ENCODE measurements at places on chromosomes 3 and 15.

- no peaks in the 10 kb centered on the region for H3K27me3 ChIP-seq
- no peak overlapping the region for H3K4me3 ChIP-seq
- H3K27ac ChIP-seq: no peak overlapping the region
- no peaks in the 10 kb centered on the region for H3K4me1 ChIP-seq
- H3K36me3 ChIP-seq: no peaks in the 10 kb centered on the region
Measured at GRCh38 chr15:44250566-44251205, 37.8 kb upstream of the GOLM2 start.

DNA sequence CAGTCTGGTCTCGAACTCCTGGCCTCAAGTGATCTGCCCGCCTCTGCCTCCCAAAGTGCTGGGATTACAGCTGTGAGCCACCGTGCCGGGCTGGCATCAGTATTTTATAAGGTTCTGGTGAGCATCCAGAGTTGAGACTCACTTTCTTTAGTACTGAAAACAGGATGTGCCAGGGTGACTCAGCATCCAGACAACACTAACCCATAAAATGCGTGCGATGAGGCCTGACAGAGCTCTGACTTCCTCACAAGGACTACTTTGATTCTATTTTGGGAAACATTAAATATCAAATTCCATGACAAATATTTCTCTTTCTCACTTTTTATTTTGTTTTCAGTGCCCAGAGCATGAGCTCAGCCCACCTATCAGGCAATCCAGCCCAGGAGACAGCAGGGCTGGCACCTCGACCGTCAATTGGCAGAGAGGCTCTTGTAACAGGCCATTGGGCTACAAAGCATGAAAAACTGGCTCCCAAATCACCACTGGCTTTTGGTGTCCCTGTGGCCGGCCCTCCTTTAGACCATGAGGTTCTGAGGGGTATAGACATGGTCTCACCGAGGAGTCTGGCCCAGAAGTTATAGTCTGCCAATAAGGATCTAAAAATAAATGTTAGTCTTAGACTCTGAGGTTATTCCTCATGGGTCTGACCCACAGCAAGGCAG, 75.0 kb downstream of the FEM1B start:
- H3K27me3 ChIP-seq: no peaks in the 10 kb centered on the region
- no peak overlapping the region for H3K4me3 ChIP-seq
- peak overlapping the region; percentile 95 for H3K27ac ChIP-seq

DNA sequence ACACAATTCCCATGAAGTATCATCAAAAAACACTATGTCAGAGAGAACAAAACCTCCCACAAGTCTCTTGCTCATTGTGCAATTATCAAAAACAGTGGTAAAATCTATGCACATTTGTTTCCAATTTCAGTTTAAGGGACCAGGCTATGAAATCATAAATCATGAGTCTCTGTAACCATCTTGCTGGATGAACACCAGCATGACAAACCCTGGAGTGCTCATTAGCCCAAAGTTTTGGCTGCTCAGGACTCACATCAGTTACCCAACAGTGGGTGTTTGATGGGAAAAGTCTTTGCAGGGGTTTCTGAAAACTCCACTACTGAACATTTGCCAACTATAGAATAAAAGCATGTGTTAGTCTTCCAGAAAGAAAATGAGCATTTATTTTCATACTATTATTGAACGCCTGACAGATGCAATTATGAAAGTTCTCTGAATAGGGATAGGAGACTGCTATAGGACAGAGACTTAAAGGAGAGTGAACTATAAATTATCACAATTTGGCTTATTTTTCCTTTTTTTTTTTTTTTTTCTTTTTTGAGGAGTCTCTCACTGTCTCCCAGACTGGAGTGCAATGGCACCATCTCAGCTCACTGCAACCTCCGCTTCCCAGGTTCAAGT, 240.8 kb upstream of the KCNMB2 start:
- no peak overlapping the region for H3K27ac ChIP-seq
- no peaks in the 10 kb centered on the region for H3K36me3 ChIP-seq
- H3K4me3 ChIP-seq: no peak overlapping the region
- DNase-seq: no peak

GRCh38 chr3:107861422-107861821, 229.4 kb downstream of the CD47 start:
- no peaks in the 10 kb centered on the region for H3K27me3 ChIP-seq
- H3K27ac ChIP-seq: no peak overlapping the region
- no peak for DNase-seq
- H3K4me1 ChIP-seq: no peaks in the 10 kb centered on the region
- H3K4me3 ChIP-seq: no peak overlapping the region

DNA sequence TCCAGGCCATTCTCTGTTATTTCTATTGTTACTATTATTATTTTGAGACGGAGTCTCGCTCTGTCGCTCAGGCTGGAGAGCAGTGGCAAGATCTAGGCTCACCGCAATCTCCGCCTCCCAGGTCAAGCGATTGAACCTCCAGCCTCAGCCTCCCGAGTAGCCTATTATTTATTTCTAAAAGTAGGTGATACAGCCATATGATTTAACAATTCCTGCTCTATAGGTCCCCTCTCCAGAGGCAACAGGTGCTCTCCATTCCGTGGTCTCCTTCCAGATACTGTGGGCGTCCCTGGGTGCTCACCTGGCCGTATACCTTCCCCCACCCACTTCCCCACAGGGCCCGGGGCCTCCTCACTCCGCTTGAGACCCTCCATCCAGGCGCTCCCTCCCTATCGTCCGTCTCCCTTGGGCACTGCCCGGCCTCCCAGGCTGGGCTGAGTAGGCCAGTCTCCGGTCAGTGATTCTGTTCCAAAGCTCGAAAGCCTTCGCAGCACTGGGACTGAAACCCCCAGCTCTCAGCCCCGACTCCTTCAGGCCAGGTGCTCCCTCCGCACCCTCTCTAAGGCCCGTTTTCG, 708 bp upstream of the PTPN23 start:
- H3K27ac ChIP-seq: peak overlapping the region; percentile 98
- peak overlapping the region; percentile 100 for H3K4me3 ChIP-seq
- no peak for DNase-seq
- no peaks in the 10 kb centered on the region for H3K27me3 ChIP-seq
- H3K4me1 ChIP-seq: no peaks in the 10 kb centered on the region

GRCh38 chr3:15453991-15454625, 26.7 kb downstream of the EAF1 start:
- peak; percentile 60 for DNase-seq
- H3K27me3 ChIP-seq: no peaks in the 10 kb centered on the region
- no peak overlapping the region for H3K4me3 ChIP-seq
- peaks cover 64% of the 10 kb centered on the region for H3K36me3 ChIP-seq

- no peak overlapping the region for H3K4me3 ChIP-seq
- no peaks in the 10 kb centered on the region for H3K36me3 ChIP-seq
- H3K27ac ChIP-seq: no peak overlapping the region
- no peaks in the 10 kb centered on the region for H3K4me1 ChIP-seq
- DNase-seq: no peak
Measured at GRCh38 chr3:140883428-140884040, 58.1 kb upstream of the SLC25A36 start.
